KBM-7 (cell line): ENCODE measurements at places on chromosomes 11 and 22.

DNA sequence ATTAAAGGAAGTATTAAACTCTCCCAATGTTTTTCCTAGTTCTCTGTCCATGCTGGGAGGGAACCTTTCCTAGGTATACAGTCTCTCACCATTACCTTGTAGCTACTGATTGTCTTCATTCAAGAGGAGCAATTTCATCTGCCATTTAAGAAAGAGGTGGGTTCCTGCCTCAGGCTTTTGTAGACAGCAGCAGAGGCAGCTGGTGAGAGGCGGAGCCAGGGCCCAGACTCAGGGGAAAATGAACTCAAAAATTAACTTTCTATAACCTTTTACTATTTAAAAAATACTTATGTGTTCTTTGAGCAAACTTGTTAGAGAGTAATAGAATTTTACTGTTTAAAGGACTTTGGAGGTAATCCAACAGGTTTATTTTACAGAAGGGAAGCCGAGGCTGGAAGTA lies 133.0 kb downstream of the SNX19 start:
- no peak for DNase-seq

- DNase-seq: no peak
Observed at GRCh38 chr11:19878520-19878919, 165.9 kb downstream of the NAV2 start.

DNA sequence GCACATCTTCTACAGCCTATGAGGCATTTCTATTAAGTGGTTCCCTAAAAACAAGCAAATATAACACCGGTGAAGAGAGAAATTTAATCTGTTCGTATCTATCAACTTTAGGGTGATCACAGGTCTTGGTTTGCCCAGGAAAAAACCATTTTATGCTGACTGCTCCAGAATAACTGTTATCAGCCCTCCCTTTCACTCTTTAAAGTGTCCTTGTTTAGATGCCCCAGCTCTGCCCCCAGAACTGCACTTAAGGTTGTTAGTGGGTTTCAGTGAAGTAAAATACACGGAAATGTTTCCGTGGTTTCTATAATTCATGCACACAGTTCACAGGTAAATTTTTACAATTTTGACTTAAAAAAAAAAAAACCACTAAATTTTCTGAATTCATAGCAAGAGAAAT lies 70.0 kb downstream of the NARS2 start:
- no peak for DNase-seq

- no peak for DNase-seq
Observed at GRCh38 chr11:44010789-44011251, 37.0 kb upstream of the ACCSL start.

GRCh38 chr22:36291831-36292740 lies 39.2 kb downstream of the APOL1 start:
- DNase-seq: no peak

GRCh38 chr11:66609721-66610617 lies 6.5 kb upstream of the RBM14 start:
- DNase-seq: no peak

GRCh38 chr11:3616721-3617460 lies 24.9 kb downstream of the ART5 start:
- DNase-seq: no peak
